ENCODE measurements at places on chromosomes 2 and 18.

DNA sequence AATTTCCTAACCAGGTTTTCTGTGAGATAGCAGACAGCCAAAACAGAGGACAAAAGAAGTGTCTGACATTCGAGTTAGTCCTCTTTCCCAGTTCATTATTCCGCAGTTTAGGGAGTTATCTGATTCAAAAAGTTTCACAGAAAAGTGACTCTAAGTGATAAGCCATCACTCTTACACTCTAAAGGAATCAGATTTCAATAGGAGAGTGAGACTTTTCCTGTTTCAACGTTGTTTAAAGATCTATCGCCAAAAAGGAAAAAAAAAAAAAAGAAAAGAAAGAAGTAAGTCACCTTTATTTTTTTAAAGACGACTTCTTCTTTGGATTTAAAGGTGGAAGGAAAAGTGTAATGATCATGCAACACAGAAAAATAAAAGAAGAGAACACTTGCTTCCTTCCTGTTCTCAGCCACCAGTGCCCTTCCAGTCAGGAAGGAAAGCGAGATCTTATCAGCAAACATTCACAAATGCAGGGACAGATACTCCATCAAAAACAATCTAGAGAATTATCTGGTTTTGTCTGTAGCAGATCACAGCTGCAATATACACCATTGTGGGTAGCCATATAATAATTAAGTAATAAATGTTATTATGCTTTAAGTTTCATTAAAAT is 49.8 kb downstream of the TFPI start:
- no peak for DNase-seq

- DNase-seq, result peak; percentile 36
Observed at GRCh38 chr2:130288467-130289403, 54.0 kb upstream of the IMP4 start.

DNA sequence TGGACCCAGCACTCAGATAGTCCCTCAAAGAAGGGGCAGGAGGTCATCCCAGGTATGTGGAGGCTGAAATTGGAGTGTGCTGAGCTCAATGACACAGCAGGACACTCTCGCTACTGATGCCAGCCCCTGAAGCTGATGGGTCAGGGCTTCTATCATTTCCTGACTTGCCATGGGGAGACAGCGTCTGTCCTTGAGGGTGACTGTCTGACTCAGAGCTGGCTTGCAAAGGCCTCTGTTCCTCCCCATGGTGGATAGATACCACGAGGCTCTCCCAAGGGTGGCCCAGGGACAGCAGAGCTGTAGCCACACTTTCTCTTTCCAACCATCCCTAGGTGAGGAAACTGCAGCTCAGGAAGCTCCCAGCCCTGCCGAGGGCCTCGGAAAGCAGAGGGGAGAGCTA is 10.8 kb downstream of the ALPG start:
- no peak for DNase-seq

DNA sequence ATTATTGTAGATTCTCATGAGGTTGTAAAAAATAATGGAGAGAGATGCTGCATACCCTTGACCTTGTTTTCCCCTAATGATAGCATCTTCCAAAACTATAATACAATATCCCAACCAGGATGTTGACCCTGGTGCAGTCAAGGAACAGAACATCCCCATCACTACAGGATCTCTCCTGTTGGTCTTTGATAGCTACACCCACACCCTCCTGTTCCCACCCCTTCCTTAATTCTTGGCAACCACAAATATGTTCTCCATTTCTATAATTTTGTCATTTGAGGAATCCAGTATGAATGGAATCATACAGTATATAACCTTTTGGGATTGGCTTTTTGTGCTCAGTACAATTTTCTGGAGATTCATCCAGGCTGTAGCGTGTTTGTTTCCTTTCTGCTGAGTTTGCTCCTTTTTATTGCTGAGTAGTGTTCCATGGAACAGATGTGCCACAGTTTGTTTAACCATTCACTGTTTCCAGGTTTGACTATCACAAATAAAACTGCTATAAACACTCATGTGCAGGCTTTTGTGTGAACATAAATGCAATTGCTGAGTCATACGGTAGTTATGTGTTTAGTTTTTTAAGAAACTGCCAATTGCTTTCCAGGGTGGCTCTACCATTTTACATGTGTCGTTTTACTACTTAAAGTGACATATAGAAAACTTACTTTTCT is 22.2 kb downstream of the MCFD2 start:
- no peak for DNase-seq

DNA sequence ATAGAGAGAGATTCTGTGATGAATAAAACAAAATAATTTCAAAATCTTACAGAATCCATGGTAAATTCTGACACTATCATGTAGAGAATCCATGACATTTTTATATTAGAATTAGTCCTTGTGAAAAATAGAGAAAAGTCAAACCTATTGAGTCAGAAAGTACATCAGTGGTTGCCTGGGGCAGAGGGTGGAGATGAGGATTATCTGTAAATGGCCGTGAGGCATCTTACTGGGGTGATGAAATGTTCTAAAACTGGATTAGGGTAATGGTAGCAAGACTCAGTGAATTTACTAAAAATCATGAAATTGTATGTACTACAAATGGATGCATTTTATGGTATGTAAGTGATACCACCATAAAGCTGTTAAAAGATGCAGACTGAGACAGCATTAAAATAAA is 323.1 kb downstream of the SLC8A1 start:
- no peak for DNase-seq

DNA sequence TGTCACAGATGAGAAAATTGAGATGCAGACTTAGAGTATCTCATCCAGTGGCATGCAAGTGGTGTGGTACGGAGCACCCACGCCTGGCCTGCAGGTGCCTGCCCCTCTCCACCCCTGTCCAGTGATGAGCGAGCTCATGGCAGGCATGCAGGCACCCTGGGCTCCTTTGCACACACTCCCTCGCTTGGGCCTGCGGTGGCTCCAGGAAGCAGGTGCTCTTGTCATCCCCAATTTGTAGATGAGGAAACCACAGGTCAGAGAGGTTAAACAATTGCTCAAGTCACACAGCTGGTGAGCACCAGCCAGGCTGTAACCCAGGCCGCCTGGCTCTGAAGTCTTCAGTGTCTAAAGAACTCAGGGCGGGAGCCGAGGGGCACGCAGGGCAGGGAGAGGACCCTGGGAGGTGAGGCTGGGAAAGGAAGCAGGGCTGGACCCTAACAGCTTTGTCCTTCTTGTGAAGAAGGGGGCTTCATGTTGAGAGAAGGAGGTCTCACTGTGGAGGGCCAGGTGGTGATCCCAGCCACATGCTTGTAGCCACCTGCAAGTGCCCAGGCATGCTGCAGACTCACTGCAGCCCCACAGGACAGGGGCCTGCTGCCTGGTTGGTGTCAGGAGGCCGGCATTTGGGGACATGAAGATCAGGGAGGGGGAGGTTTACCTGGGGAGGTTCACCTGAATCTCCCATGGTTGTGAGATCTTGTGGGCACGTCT is 166.2 kb downstream of the SH3RF3 start:
- no peak for DNase-seq

All from neural progenitor cell (in vitro differentiated cells).